ENCODE measurements at places on chromosomes 3 and 15.
A peak's percentile ranks its signal among the peaks of the same experiment; 100 is the strongest.

- no peak for DNase-seq
These were observed 23.9 kb upstream of the ACAD9 start for GRCh38 chr3:128855569-128855968.

GRCh38 chr15:69497667-69498066 lies 45.0 kb downstream of the RPLP1 start:
- no peak for DNase-seq

DNA sequence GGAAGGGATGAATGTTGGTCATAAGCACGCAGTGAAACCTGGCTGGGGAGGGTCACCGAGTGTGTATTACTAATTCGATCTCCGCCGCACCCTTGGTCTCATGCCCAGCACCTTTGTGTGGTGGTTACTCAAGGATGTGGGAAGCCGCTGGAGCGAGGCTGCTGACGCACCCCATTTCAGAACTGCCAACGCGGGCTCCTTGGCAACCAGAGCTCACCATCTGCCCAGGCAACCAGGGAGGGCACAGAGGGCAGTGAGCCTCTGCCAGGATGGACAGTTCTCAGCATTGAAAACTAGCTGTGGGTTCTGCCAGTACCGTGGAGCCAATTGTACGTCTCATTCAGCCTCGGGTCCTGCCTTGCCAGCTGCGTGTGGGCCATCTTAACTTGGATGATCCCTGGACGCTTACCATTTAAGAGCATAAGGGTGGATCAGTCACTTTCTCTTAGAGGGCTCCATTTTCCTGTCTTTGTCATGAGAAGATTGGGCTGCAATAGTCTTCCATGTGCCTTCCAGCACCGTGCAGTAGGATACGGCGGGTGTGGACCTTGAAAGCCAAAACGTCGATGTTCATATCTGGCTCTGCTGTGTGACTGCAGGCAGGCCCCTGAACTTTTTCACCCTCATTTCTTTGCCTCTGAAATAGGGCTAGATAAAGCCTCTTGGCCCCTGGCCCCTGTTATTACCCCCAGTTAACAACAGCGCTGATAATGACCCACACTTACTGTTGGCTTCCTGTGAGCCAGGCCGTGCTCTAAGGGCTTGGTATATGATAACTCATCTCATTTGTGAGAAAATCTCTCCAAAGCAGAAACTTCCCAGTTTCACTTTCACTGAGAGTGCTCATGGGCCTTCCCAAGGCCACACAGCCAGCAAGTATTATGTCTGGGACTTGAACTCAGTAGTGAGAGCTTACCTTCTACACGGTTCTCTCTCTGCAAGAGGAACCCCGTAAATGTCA lies 238.8 kb downstream of the OPA1 start:
- DNase-seq: peak; percentile 22

DNA sequence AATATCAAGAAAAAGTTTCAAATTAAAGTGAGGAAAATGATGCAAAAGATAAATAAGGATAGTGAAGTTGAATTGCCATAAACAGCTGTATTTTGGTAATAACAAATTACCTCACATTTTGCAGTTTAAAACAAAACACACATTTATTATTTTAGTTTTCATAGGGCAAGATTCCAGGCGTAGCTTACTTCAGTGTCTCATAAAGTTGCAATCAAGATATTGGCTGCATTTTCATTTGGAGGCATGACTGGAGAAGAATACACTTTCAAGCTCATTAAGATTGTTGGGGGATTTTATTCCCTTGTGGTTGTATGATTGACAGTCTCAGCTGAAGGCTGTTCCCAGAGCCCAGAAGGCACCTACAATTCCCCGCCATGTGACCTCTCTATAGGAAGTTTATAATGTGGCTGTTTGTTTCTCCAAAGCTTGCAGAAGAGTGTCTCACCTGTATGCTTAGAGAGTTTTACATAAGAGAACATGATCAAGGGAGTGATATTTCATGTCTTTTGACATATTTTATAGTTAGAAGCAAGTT lies 151.4 kb downstream of the OTOL1 start:
- DNase-seq: no peak

DNA sequence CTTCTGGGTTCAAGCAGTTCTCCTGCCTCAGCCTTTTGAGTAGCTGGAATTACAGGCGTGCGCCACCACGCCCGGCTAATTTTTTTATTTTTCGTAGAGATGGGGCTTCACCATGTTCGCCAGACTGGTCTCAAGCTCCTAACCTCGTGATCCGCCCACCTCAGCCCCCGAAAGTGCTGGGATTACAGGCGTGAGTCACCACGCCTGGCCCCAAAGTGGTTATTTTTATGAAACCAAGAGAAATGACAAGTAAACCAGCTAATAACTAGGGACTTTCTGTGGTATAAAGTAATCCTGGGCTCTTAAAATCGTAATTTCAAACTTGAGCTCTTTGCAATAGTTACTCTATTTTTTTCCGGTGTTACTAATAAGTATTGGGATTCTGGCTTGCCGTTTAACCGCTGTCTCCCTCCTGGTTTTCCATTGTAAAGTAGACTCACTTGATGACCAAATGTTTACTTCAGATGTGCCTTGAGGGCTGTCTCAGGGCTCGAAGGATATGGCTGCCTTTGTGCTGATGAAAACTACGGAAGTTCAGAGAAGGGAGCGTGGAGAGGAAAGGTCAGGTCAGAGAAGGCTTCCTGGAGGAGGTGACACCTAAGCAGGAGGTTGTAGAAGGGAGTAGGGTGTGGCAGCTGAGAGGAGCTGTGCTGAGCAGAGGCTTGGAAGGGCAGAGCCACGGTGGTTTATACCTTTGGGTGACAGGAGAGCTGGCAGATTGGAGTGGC lies 4.2 kb downstream of the ZSCAN2 start:
- DNase-seq: no peak

- peak; percentile 37 for DNase-seq
These were observed 2.2 kb downstream of the CHRNB4 start for GRCh38 chr15:78638658-78639314.

- DNase-seq: no peak
These were observed 2.6 kb upstream of the BCL2A1 start for GRCh38 chr15:79973456-79974195.

GRCh38 chr3:196995646-196996355 lies 27.2 kb upstream of the PIGZ start:
- DNase-seq: no peak

DNA sequence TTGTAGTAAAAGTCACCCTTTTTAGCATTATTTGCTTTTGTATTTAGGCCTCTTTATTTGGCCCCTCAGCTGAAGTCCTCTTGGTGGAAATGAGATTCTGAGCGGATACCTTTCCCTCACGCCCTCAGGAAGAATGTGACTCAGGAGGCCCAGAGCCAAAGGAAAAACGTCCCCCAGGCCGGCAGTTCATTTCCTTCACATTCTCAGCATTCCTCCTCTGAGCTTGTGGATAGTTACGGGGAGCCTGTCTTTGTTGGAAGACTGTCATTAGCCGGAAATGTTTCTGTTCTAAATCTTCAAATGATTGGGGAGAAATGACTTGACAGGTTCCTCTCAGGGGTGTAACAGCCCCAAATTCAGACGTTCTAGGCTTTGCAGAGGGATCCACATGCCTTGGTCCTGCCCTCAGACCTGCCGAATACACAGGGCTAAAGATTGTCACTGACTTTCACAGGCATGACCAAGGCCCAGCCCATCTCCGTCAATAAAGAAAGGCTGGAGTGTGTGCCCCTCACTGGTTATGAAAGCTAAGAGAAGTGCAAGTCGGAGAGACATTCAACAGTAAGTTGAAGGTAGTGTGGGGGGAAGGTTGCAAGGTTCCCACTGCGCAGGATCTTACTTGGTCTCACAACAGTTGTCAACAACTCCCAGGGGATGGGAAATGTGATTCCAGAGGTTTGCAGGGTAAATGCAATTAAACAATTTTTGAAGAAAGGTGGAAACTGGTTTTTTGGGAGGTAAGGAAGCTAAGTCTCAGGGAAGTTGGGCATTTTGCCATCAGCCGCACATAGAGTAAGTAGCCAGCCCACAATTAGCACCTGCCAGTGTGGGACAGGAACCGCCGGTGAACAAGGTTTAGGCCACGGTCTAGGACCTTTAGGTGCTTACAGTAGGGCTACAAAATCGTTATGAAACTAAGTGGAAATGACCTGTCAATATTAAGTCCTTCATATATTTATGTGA lies 39.7 kb upstream of the MYZAP start:
- DNase-seq: no peak

- DNase-seq: peak; percentile 87
These were observed 961 bp downstream of the HAPLN3 start for GRCh38 chr15:88894348-88894818.

DNA sequence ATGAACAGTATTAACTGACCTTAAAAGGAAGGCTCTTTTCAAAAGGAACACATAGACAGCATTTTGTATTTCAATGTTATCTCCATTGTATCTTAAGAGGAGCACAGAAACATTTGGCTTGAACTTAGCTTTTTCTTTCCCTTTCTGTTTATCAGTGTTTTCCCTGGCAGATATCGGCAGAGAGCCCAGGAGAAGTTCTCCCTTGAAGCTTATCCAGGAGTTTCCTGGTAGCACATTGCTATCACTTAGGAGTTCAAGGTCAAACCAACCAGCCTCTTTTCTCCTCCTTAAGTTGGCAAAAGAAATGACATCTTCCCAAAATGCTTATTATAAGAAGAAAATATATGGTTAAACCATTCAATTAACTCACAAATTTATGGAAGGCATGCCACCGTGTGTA lies 344.6 kb upstream of the UBE2E2 start:
- DNase-seq: no peak

GRCh38 chr3:23867400-23867799 lies 49.4 kb downstream of the NKIRAS1 start:
- no peak for DNase-seq

DNA sequence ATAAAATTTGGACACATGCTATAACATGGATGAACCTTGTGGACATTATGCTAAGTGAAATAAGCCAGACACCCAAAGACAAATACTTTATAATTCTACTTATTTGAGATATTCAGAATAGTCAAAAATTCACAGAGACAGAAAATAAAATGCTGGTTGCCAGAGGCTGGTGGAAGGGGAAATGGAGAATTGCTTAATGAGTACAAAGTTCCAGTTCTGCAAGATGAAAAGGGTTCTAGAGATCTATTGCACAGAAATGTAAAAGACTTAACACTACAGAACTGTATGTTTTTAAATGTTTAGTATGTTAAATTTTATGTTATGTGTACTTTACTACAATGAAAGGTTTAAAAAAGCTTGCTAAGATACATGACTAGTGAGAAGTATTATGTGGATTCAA lies 344.8 kb downstream of the CNTN3 start:
- DNase-seq: no peak

DNA sequence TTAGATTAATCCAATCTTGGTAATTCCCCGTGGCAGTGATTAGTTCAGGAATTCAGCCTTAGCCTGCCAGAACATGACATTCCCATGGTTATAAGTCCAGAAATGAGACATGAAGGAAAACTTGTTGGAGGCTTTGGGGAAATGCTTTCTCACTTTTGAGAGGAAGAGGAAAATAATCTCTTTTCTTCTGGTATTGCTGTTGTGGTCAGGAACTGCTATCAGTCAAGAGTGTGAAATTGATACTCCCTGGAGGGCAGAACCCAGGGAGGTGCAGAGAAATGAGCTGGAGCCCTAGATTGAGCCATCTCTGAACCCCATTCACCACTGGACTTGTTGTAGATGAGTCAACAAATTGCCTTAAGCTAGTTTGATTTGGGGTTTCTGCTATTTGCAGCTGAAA lies 38.6 kb upstream of the APH1B start:
- no peak for DNase-seq

DNA sequence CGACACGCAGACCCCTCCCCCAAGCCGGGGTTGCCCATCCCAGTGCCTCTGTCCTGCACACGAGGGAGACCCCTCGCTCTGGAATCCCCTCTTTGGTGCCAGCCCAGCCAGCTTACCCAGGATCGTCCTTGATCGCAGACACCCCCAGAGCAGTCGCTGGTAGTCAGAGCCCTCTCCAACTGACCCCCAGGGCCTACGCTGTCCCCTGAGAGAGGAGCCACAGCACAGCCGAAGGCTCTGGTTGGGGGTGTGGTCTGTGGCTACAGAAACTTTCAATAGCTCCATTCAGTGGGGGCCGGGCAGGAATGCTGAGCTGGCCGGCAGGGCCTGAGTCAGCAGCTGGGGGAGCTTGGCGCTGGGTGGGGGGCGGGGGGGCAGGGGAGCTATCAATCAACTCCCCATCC lies at the start of gene LCTL:
Gene LCTL (minus strand): TSS at position 258 of the 404 bp plus-strand sequence. CDS start 633 bp downstream, outside the sequence.
- DNase-seq: no peak

- no peak for DNase-seq
These were observed 8.3 kb downstream of the PLD1 start for GRCh38 chr3:171801738-171802589.

DNA sequence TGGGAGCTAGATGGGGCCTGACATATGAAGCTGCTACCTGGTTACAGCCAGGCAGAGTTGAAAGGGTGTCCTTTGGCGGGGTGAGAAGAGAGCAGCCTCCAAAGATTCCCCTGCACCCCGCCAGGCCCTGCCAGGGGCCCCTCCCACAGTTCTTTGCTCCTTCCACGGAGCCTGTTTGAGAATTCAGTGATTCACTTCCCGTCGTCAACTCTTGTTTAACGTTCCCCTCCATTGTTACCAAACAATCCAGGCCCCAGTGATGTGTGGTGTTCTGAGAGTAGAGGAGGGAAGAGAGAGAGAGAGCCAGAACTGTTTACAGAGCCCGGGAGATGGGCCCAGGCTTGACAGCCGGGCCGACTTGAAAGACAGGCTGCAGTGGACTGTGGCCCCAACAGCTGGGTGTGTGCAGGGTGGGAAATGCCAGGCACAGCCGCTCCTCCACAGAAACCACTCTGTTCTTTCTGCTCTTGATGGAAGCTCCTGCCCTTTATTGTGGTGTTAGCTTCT lies 81.5 kb downstream of the SMAD3 start:
- DNase-seq: peak; percentile 66

DNA sequence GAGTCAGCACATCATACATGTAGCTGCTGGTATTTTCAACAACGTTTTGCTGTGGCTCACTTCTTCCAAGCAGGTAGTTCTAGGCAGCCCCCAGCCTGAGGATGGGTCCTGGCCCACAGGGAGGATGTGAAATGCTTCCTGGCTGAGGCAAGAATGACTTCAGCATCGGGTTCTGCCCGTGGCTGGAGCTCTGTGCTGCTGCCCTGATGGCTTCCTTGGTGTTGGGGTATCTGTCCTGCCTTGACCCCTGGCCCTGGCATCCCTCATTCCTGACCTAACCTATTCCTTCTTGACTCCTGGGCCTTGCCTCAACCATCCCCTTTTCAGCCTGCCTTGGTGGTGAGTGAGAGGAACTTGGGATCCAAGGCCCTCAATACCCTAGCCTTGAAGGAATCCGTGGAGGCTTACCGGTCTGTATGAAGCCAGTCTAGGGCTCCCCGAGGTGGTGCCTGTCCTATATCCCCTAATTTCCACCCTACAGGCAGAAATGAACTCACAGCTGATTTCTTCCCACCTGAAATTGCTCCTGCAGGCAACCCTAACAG lies 300.6 kb downstream of the TLE3 start:
- DNase-seq: no peak

- no peak for DNase-seq
These were observed 27.3 kb upstream of the ST8SIA2 start for GRCh38 chr15:92366381-92366780.

Measured in CD4-positive, alpha-beta T cell treated with Interleukin-1 beta for 1 hour (primary cell).